Liver (tissue), 10 donors: ENCODE measurements at places on chromosomes 5 and 9. TPM values are rescaled to one million over a fixed set of nuclear protein-coding genes. Genes with fewer than 3 reads are reported as not detected.
A peak's percentile ranks its signal among the peaks of the same experiment; 100 is the strongest.

The ZDHHC11B gene
- total RNA-seq = 0.37 TPM

The HSPB3 gene
- not detected for total RNA-seq

The PPP1R2B gene
- total RNA-seq = not detected

The CDO1 gene
- total RNA-seq = 212 TPM

GRCh38 chr9:96667363-96667728, 12.2 kb upstream of the PRXL2C start:
- DNase-seq = no peak

The GNG10 gene
- total RNA-seq = 15.9 TPM

DNA sequence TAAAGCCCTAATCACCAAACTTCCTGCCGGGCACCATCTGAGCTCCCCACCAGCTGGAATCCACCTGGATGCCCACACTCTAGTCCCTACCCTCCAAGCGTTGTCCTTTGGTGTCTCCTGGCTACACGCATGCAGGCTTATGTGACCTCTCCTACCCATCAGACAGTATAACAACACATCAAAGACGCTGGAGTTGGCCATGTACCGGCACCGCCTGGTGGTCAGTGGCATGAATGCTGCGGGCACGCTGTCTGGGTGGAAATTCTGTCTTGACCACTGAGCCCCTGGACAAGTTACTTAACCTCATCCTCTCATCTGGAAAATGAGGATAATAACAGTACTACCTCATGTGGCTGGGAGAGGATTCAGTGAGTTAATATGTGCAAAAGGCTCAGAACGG, 23.4 kb upstream of the CORO2A start:
- DNase-seq = no peak

GRCh38 chr9:15856591-15856990, 303.7 kb downstream of the CCDC171 start:
- DNase-seq = no peak

The IL12B gene
- not detected for total RNA-seq

- DNase-seq = no peak
Measured at GRCh38 chr5:156513123-156513815, 186.3 kb downstream of the SGCD start.

- DNase-seq = no peak
Measured at GRCh38 chr5:9698125-9698826, 68.1 kb upstream of the TAS2R1 start.

- no peak for DNase-seq
Measured at GRCh38 chr5:56327809-56328208, 94.7 kb upstream of the ANKRD55 start.

DNA sequence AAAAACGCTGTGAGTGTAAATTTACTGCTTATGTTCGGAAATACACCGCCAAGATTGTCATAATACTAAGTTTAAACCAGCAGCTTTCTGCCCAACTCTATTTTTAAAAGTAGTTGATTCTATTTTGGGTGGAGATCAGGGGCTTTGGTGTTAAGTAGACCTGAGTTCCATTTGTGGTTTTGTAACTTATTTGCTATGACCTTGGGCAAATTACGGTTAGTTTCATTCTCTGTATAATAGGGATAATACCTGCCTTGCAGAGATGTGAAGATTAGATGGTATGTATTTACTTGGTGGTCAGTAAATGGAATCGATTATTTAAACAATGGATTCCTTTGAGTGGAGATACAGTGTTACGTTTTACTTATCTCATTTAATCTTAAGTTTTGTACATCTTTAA, 1.6 kb downstream of the RAD23B start:
- DNase-seq = no peak

- DNase-seq = no peak
Measured at GRCh38 chr9:105127863-105128220, 116.6 kb upstream of the SLC44A1 start.

GRCh38 chr5:171893290-171893886, 107.8 kb downstream of the SMIM23 start:
- DNase-seq = no peak

The C9orf43 gene
- 1.1 TPM for total RNA-seq

The MCC gene
- total RNA-seq = 20.0 TPM

The PCDHA3 gene
- total RNA-seq = not detected

The TCF7 gene
- 1.8 TPM for total RNA-seq

The TRMT10B gene
- 2.0 TPM for total RNA-seq

DNA sequence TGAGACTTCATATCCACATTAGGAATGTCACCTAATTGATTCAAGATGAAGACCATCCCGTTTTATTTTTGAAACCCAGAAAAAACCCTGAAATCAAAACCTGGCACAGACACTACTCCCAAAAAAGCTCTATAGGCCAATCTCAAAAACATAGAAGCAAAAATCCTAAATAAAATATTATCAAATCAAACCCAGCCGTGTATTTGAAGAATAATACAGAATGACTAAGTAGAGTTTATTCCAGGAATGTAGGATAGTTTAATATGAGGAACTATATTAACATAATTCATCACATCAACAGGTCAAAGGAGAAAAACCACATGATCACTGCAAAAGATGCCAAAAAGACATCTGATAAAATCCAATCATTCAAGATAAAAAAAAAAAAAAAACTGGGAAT, 167.1 kb downstream of the ACTL7B start:
- DNase-seq = no peak

DNA sequence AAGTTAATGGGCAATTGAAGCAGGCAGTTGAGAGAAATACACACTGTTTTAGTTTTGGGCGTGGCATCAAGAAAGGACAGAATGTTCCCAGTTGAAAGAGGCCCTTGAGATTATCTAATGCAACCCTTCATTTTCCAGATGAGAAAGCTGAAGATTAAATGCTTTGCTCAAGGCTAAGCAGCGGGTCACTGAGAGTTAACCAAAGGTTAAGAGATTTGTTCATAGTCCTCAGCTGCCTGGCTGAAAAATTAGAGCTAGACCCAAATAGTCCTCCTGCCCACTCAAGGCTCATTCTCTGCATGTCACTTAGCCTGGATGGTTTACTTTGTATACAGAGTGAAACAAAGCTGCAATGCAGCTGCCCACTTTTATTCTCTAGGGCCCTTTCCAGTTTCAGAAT, 46.7 kb upstream of the MAMDC2 start:
- DNase-seq = no peak

- no peak for DNase-seq
Measured at GRCh38 chr9:74330487-74331214, 166.5 kb upstream of the RORB start.

The SNX2 gene
- 39.2 TPM for total RNA-seq

The GRK6 gene
- 24.0 TPM for total RNA-seq

The ANKRD55 gene
- 1.0 TPM for total RNA-seq

DNA sequence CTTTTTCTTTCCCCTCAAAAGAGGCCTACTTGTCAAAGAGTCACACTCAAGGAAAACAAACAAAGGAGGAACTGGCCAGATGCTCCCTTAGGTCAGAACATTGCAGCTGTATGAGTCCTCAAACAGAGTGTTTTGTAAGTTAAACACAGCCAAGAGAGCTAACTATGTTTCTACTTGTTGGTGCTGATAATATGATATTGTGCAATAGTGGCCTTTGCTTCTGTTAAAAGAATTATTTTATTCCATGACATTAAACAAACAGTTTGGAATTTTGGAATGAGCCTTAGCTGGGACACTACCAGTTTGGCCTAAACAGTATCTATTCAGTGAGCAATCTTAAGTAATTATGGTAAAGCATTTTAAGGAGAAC, 56.0 kb upstream of the TPD52L3 start:
- no peak for DNase-seq

DNA sequence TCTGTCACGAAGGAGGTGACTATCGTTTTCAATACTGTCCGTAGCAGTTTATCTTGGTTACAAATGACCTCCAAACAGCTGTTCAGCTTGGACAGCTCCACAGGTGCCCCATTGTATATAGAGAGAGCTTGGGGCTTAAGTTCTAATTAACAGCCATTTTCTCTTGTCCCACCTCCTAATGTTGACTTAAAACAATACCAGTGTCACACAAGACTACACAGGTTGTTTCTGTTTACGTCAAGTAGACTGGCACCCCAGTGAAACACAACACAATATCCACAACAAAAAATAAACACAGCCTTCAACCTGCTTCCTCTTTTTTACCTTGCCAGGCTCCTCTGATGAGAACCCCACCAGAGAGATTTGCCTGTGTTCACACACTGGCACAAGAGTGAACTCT, 39.8 kb upstream of the TLE1 start:
- no peak for DNase-seq

GRCh38 chr5:194603-195209, 3.4 kb downstream of the LRRC14B start:
- DNase-seq = no peak

GRCh38 chr5:97838214-97838613, 655.2 kb upstream of the RIOK2 start:
- DNase-seq = no peak

GRCh38 chr5:117982691-117983090, 1005.7 kb downstream of the DTWD2 start:
- DNase-seq = no peak

- no peak for DNase-seq
Measured at GRCh38 chr9:72779614-72780013, 173.2 kb downstream of the ALDH1A1 start.

DNA sequence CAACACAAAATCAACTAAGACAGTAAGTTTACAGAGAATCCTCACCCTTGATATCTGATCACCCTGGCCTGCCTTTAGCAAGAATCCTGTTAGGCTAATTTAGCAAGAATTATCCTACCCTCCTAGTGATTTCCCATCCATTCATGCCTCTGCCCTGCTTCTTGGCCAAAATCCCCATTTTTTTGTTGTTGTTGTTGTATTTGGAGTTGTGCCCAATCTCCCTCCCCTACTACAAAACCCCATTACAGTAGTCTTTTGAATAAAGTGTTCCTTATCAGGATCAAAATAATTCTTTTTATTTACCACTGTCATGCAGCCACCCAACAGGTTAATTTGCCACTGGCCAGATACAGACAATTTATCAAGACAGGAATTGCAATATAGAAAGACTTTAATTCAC, 58.5 kb upstream of the CLINT1 start:
- no peak for DNase-seq

The FOXD4L5 gene
- total RNA-seq = not detected

- DNase-seq = no peak
Measured at GRCh38 chr5:32265902-32266301, 46.8 kb downstream of the MTMR12 start.

- DNase-seq = no peak
Measured at GRCh38 chr9:86940774-86941173, 6.5 kb downstream of the GAS1 start.

- DNase-seq = peak; percentile 82
Measured at GRCh38 chr5:181207214-181207959, 2.4 kb upstream of the TRIM7 start.

The ALDOB gene
- 1,744 TPM for total RNA-seq

GRCh38 chr5:173233347-173234128, 1.5 kb downstream of the NKX2-5 start:
- DNase-seq = no peak

GRCh38 chr5:56077796-56078233, 83.1 kb upstream of the IL6ST start:
- no peak for DNase-seq

The SMIM3 gene
- total RNA-seq = 3.9 TPM

The POLR1E gene
- 15.5 TPM for total RNA-seq

The EXOC3 gene
- total RNA-seq = 23.9 TPM

The IFNA21 gene
- total RNA-seq = not detected

The GPBP1 gene
- 29.8 TPM for total RNA-seq

The SPATA24 gene
- 1.8 TPM for total RNA-seq

- DNase-seq = peak; percentile 41
Measured at GRCh38 chr9:95506678-95507463, 9.9 kb downstream of the PTCH1 start.

GRCh38 chr5:89967771-89968444, 441.6 kb downstream of the CETN3 start:
- DNase-seq = no peak

The GSN gene
- 402 TPM for total RNA-seq

DNA sequence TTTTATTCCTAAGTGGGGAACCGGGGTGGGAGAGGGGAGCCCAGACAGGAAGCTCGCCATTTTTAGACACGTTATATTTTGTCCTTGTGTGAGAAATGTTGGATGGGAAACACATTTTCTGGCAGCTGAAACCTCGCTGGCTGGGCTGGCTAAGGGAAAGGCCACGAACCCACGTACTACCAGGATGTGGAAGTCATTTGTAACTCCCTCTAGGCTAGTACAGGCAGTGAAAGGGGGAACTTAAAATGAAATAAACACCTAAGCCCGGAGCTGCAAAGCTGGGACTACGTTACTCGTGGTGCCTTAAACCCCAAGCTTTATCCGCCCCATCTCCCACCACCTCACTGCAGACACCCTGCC, 42.5 kb downstream of the TMEM174 start:
- no peak for DNase-seq

DNA sequence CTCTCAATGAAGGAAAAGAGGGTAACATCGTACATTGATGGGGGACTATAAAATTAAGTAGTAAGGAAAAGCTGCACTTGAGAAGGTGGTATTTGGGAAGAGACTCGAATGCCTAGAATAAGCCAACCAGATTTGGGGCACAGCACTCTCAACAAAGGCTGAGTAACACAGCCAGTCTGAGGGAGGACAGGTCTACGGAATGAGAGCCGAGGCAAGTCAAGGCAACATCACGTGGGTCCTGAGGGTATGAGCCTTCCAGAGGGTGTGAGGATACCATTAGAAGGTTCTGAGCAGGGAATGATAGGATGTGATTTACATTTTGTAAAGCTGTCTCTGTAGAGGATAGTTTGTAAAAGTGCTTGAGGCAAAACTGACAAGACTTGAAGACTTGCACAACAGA, 434.1 kb downstream of the RAB3C start:
- no peak for DNase-seq

The LCN9 gene
- total RNA-seq = not detected

- DNase-seq = no peak
Measured at GRCh38 chr9:97388721-97389238, 23.1 kb upstream of the TDRD7 start.

DNA sequence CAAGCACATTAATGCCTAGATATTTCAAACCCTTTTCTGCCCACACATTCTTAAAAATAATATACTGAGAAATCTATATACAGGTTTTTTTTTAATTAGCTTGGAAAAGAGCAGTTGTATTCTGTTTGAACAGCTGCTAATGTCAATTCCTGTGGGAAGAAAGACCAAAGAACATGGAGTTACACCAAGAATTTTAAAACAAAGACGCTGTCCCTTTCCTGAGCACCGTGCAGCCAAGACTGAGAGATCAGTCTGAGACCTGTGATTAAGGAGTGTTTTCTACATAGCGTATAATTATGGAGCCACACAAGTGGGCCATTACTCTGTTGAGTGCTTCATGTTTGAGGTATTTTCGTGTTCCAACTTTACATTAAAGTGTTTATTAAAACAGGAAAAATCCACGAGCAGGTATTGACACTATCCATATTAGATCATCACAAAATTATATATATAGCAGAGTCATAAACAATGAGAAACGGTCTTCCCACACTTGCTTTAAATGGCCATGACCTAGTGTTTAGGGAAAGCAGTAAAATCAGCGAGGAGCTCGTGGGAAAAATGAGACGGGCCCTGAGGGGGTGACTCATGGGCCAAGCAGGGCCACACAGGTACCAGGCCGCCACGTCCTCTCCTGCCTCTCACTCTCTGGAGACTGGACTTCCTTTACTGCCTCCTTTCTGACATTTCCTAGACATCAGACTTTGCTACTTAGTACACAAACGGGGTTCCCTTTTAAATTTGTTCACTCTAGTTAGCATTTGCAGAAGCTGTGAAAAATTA, 153.1 kb upstream of the OTULINL start:
- DNase-seq = no peak

GRCh38 chr5:83025690-83026478, 51.3 kb downstream of the TMEM167A start:
- DNase-seq = no peak
